ENCODE measurements at places on chromosomes 6 and 20. TPM values are rescaled to one million over a fixed set of nuclear protein-coding genes. Genes with fewer than 3 reads are reported as not detected.

The LEMD2 gene
- polyA plus RNA-seq: 66.1 TPM

DNA sequence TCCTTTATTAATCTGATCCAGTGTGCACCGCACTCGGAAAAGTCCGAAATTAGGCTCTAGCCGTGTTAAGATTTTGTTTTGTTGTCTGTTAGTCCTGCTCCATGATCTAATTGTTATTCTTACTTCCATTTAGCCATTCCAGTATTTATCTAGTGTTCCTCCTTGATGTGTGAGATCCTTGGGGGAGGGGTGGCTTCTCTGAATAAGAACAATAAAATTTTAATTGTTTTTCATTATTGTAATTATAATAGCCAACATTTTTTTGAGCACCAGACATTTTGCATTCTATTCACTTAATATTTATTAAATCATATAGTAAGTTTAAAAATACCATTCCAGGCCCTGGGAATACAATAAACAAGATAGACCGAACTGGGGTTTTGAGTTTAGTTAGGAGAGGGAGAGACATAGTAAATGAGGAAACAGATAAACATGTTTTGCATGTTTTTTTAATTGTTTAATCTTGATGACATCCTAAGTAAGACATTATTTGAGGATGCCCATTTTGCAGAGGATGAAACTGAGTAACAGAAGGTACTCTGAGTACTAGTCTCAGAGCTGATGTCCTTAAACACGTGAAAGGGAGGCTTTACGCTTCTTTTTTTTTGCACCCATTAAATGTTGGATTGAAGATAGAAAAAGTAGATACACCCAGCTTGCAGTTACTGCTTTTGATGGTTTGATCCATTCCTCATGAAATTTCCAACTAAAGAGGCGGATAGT, 1.2 kb downstream of the CBFA2T2 start:
- DNase-seq: no peak

- no peak for DNase-seq
Observed at GRCh38 chr6:4564801-4565271, 211.4 kb upstream of the CDYL start.

DNA sequence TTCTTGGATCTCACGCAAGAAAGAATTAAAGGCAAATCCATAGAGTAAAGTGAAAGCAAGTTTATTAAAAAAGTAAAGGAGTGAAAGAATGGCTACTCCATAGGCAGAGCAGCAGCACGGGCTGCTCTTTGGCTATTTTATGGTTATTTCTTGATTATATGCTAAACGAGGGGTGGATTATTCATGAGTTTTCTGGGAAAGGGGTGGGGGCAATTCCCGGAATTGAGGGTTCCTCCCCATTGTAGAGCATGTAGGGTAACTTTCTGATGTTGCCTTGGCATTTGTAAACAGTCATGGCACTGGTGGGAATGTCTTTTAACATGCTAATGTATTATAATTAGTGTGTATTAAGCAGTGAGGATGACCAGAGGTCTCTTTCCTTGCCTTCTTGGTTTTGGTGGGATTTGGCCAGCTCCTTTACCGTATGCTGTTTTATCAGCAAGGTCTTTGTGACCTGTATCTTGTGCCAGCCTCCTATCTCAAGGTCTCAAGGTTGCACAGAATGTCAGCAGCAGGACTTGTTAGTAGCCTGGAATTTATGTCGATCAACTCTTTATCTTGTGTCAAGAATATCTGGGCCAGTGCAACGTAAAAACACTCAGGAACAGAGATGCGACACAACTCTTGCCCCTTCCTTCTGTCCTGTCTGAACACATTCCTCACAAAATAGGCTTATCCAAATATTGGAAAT, 931.4 kb downstream of the QKI start:
- DNase-seq: no peak

The MYB gene
- polyA plus RNA-seq: 5.2 TPM

- DNase-seq: no peak
Observed at GRCh38 chr6:54856129-54856528, 9.6 kb downstream of the FAM83B start.

- DNase-seq: no peak
Observed at GRCh38 chr6:15344192-15344519, 98.3 kb downstream of the JARID2 start.

The C20orf144 gene
- 0.29 TPM for polyA plus RNA-seq

DNA sequence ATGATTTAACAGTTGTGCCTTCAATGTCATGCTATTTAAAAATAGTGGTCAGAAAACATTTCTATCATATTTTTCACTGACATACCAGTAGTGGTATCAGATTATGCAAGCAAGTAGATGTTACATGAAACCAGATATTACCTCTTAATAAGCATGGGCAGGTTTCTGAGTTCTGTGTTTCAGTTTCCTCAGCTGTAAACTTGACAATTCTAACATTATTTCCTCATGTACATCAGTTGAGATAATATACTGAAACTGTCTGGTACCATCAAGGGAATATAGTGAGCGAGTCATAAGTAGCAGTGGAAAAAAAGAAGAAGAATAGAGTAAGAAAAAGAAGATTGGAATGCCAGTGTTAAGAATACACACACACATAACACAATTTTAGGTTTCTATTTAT, 477.9 kb upstream of the MANEA start:
- no peak for DNase-seq

The CLDN20 gene
- 2.1 TPM for polyA plus RNA-seq

The FAM83C gene
- polyA plus RNA-seq: 0.05 TPM

The SUMO4 gene
- polyA plus RNA-seq: 0.79 TPM

DNA sequence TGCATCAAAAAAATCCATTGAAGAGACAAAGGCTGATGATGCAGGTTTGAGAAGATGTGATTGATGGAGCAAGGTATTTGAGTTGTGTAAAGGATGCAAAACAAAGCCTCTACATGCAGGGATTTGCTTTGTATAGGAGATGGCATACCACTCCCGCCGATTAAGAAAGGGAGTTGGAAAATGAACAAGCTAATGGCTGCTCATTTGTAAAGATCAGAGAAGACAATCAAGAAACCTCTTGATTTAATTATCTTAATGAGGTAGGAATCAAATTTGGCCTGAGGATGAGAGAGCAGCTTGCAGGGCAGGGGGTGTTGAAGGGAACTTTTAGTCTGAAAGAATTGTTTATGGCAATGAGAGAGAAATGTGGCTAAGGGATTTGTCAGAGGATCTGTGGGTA, 448.2 kb upstream of the ADGRB3 start:
- no peak for DNase-seq
